ENCODE measurements at places on chromosomes 12 and 14.

GRCh38 chr14:72928872-72929271 lies 2.6 kb downstream of the DCAF4 start:
- no peak for DNase-seq

- DNase-seq = no peak
Observed at GRCh38 chr12:4817880-4818279, 91.8 kb upstream of the KCNA1 start.

DNA sequence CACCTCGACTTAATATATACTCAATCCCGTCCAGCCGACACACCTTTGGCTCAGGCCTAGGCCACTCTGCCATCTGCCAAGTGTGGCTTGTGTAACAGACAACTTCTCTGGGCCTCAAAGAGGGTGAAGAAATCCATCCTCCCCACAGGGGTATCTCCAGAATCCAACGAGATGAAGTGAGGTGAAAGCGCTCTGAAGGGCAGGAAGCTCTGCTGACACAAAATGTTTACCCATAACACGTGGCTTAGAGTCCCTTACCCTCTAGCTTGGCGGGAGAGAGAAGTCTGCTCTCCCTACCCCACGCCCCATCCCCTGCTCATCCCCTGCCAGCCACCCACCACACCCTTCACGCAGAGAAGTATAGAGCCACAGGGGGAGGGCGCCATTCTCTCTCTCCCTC lies 13.0 kb downstream of the ZBTB39 start:
- DNase-seq = no peak

DNA sequence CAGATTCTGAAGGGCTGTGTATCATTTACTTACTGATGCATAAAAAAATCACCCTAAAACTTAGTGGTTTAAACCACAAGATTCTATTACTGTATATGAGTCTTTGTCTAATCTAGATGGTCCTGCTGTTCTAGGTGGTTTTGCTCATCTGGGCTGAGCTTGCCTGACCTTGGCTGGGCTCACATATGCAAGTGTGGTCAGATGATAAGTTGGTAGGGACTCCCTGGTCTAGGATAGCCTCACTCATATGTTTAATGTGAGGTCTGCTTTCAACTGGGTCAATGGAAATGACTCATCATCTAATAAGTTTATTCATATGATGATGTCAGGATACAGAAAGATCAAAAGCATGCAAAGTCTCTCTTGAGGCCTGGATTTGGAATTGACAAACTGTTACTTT lies 887.8 kb downstream of the TRHDE start:
- DNase-seq = peak; percentile 81

- DNase-seq = peak; percentile 25
Observed at GRCh38 chr12:66288121-66288520, 14.2 kb upstream of the HELB start.

DNA sequence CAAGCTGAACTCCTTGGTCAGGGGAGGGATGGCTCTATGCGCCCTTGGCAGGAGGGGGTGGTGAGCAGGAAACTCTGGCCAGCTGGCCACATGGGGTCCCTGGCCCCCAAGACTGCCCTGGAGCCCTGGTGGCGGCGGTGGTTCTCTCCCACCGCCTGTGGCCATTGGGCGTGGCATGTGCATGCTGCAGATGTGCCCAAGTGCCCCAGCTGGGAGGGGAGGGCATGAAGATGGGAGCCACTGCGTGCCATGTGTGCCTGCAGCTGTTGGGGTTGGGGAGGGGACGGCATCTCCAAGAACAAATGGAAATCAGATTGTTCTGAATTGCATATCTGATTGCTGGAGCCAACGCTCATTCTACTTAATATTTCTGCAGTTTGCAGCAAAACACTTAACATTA lies 115.7 kb upstream of the IGF1 start:
- DNase-seq = no peak

DNA sequence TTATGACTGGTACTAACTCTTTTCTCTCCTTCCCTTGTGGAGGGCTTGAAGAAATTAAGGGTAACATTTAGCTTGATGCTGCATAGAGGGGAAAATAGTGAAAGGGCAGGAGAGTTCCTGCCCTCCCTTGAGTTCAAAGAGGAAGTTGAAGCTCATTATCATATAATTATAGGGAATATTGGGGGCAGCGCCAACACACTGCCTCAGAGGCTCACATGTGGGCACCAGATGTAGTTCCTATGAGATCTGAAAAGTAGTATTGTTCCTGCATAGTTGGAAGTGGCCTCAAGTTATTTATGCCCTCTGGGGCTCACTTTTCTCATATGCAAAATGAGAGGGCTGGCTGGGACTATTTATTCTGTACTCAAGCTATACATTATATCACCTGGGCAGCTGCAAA lies 33.0 kb upstream of the FGF23 start:
- no peak for DNase-seq

- no peak for DNase-seq
Observed at GRCh38 chr14:38950676-38951075, 152.4 kb downstream of the SEC23A start.

DNA sequence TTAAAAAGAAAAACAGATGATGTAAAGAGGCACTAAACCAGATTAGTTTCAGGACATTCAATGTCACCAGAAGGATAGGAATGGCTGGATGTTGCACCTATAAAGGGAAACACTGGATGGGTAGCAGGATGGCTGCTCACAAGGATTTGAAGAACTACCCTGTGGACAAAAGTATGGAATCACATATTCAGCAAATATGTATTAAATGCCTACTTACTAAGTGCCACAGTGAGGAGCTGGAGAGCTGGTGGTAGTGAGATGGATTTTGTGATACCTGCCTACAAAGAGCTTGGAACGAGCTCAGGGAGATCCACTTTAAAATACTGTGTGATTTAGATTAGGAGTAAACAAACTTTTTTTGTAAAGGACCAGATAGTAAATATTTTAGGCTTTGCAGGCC lies 316.2 kb downstream of the PAWR start:
- DNase-seq = no peak

DNA sequence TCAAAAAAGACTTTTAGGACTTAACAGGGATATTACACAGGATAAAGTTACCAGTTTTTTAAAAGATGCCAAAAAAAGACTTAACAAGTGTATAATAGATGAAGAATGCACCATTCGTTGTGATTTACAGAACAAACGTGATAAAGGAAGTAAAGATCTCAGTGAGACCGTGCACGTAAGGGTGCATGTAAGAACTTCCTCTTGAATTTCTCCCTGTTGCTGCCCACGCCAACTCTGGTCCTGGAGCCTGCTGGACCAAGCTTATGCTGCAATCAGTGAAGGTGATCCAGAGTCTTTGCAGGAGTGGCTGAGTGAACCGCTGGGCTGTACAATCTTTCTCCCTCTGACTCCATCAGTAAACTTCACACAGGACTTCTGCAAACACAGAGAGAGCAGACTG lies 593.7 kb downstream of the TMEM121 start:
- DNase-seq = no peak

- DNase-seq = peak; percentile 99
Observed at GRCh38 chr12:54324617-54325441, at the start of gene COPZ1. Gene COPZ1 (plus strand): TSS chr12:54325131. CDS start chr12:54325164, 33 bp downstream.

GRCh38 chr12:108821407-108822397 lies 35.7 kb downstream of the SSH1 start:
- DNase-seq = peak; percentile 16

DNA sequence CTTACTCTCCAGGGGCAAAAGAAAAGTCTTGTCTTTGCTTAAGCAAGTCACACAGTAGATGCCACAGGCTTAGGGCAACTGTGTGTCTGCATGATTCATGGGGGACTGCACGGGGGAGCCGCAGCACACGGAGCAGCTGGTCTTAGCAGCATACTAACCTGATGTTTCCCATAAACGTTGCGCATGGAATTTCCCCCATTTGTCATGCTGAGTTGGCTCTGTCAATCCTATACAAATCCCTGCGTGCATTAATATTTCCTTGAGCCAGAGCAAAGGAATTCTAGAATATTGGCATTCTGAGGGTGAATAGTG lies 71.2 kb downstream of the SAMD4A start:
- DNase-seq = no peak

DNA sequence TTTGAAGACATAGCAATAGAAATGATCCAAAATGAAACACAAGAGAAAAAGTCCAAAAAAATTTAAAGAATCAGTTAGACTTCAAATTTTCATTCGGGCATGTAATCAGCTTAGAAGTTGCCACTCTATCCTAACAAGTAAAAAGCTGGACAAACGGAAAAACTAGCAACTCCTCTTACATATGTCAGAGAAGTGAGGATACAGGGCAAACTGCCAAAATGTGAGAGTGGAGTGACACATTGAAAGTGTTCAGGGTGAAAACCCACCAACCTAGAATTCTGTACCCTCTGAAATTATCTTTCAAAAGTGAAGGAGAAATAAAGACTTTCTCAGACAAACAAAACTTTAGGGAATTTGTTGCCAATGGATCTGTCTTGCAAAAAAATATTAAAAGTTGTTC lies 42.0 kb upstream of the CHPT1 start:
- peak; percentile 28 for DNase-seq

- peak; percentile 57 for DNase-seq
Observed at GRCh38 chr12:27524839-27525753, 1.1 kb downstream of the PPFIBP1 start.

DNA sequence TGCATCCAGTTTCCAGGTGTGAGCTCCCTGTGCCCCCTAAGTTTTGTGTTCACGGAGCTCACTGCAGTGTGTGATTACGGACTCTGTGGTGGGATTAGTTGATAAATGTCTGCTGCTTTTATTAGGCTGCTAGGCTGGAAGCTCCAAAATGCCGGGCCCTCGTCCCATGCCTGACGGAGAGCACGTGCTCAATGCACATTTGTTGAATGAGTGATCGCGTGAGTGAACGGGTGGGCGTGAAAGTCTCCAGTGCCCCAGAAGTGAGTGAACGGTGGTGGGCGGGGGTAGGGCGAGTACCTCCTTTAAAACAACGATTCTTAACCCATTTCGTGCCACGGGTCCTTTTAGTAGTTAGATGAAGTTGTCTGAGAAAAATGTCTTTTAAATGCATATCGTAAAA lies 175.5 kb downstream of the AACS start:
- no peak for DNase-seq

- DNase-seq = no peak
Observed at GRCh38 chr14:99378782-99379214, 101.9 kb downstream of the SETD3 start.

- no peak for DNase-seq
Observed at GRCh38 chr12:18951218-18951617, 178.3 kb upstream of the PLEKHA5 start.

DNA sequence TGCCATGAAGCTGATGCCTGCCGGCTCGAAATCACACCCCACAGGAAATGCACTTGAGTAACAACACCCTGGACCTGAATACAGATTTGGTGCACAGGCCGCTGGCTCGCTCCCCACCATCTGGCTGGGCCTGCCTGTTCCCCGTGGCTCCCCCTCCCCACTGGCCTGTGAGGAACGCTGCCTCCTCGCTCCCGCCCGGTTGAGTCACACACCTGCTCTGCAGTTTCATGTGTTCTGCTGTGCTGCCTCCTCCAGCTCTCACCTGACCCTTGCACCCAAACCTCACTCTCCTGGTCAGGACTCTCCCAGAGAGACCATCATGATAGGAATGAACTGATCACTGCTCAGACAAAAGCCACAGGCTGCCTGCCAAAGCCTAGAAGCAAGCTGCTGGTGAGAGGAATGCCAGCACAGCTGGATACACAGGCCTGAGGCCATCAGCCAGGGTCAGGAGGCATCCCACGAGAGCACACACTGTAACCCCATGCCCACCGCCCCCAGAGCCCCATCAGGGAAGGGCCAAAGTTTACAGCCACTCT lies 3.8 kb upstream of the SIVA1 start:
- DNase-seq = no peak

- no peak for DNase-seq
Observed at GRCh38 chr12:11059784-11060183, 2.3 kb downstream of the TAS2R46 start.

GRCh38 chr14:52268279-52269061 lies 972 bp downstream of the PTGDR start:
- no peak for DNase-seq

GRCh38 chr12:49890096-49890461 lies 13.6 kb downstream of the FAIM2 start:
- DNase-seq = no peak

GRCh38 chr12:57235017-57235727 lies 5.7 kb downstream of the SHMT2 start:
- DNase-seq = peak; percentile 19

DNA sequence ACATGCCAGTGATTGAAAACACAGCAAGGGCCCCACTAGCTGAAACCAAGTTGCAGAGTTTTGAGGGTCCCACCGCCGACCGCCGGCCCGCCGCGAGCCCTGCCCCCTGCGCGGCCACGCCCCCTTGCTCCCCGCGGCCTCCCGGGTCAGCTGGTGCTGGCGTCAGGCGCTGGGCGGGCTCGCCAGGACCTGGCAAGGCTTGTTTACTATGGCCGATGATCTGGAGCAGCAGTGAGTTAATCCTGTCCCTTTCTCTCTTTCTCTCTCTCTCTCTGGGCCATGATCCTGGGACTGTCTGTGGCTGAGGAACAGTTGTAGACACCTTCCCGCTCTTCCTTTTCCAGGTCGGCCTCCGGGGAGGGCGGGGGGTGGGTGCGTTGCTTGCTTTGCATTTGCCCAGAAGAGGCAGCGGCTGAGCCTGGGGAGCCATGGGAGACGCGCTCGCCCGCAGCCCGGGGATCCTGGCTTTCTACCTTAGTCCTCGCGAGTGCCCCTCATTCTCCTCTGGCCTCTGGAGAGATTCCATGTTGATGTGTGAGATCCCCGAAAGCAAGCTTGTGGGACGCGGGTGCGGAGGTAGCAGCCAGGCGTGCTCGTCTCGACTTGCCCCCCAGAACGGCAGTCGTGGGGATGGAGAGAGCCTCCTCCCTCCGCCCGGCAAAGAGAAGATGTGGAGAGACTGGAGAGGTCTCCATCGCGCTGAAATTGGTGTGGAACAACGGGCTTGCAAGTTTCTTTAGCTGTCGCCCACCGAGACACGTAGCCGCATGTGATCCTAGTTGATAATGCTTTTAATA lies at the start of gene ABHD4:
TSS of gene ABHD4 (plus strand) at position 202 of the 797 bp plus-strand sequence. CDS start at position 209, 7 bp downstream.
- peak; percentile 63 for DNase-seq

DNA sequence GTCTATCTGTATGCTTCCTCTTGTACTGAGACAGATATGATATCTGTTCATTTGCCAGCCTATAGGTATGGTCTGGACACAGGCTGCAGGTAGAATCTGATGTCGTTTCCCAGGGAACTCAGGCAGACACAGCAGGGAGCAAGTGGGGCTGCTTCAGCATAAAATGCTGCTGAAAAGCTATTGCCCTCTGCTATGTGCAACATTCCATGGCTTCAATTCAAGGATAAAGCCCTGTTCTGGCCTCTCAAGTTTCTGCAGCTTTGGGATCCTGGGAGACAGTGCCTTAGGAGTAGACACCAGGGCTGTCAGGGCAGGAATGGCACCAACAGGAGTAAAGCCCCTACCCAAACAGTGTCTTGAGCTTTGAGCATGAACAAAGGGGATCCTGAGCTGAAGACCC lies 173.5 kb downstream of the SLC41A2 start:
- DNase-seq = no peak

DNA sequence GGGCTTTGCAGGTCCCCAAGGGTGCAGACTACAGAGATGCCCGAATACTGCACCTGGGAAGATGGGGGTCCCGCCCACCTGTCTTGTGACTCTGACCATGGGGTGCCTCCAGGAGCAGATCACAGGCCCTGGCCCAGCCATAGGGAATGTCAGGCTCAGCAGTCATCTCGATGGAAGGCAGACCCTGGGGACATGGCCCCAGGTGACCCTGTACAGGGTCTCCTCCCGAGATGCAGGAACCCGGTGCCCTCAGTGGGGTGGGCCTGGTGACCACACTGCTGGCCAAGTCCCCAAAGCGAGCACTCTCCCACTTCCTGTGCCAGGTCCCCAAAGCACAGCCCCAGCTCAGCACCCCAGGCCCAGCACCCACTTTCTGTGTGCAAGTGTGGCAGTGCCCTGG lies 903.7 kb upstream of the USP15 start:
- no peak for DNase-seq
